ENCODE measurements at places on chromosomes 1 and 21. TPM values are rescaled to one million over a fixed set of nuclear protein-coding genes. Genes with fewer than 3 reads are reported as not detected.

B3GALT2 gene
- 3.2 TPM for total RNA-seq

KCNK1 gene
- total RNA-seq = 18.7 TPM

NUF2 gene
- total RNA-seq = 7.3 TPM

NUAK2 gene
- total RNA-seq = 13.5 TPM

BLZF1 gene
- total RNA-seq = 21.7 TPM

MYOG gene
- not detected for total RNA-seq

NPPB gene
- total RNA-seq = 0.71 TPM

SLAMF7 gene
- total RNA-seq = 0.48 TPM

LCE1D gene
- total RNA-seq = not detected

SH2D2A gene
- 2.2 TPM for total RNA-seq

GRCh38 chr1:153475282-153475681 lies 14.8 kb upstream of the S100A7 start:
- H3K27me3 ChIP-seq = peaks cover 3% of the 10 kb centered on the region
- DNase-seq = no peak
- peaks cover 15% of the 10 kb centered on the region for H3K36me3 ChIP-seq
- H3K4me1 ChIP-seq = peaks cover 21% of the 10 kb centered on the region

- no peak overlapping the region for H3K27ac ChIP-seq
- H3K36me3 ChIP-seq = no peaks in the 10 kb centered on the region
- H3K4me1 ChIP-seq = peaks cover 40% of the 10 kb centered on the region
- no peaks in the 10 kb centered on the region for H3K27me3 ChIP-seq
- no peak for DNase-seq
Measured at GRCh38 chr1:115530407-115530806, 111.4 kb upstream of the VANGL1 start.

DNA sequence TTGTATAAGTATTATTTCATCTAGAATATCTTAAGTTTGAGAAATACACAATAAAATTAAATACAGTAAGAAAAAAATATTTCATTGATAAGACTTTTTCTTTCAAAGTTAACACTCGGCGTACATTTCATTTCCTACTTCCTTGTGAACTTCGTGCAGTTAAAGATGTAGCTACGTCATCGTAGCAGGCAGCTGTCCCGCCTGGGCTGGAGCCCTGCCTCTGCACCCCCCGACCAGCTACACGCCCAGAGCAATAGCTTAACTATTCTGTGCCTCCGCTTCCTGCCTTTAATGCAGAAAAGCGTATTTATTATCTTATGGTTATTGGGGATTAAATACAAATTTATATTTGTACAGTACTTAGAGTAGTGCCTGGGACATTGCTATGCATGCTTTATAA lies 53.5 kb downstream of the CLSTN1 start:
- no peak for DNase-seq
- H3K4me1 ChIP-seq = peaks cover 10% of the 10 kb centered on the region
- H3K4me3 ChIP-seq = no peak overlapping the region

GRCh38 chr1:178126741-178127185 lies 32.9 kb downstream of the RASAL2 start:
- no peaks in the 10 kb centered on the region for H3K27me3 ChIP-seq
- peak overlapping the region; percentile 56 for H3K4me3 ChIP-seq
- DNase-seq = no peak
- peaks cover 6% of the 10 kb centered on the region for H3K36me3 ChIP-seq
- peak overlapping the region; percentile 95 for H3K27ac ChIP-seq

- peaks cover 4% of the 10 kb centered on the region for H3K4me1 ChIP-seq
- no peak overlapping the region for H3K4me3 ChIP-seq
- no peaks in the 10 kb centered on the region for H3K36me3 ChIP-seq
- H3K27ac ChIP-seq = peak overlapping the region; percentile 73
Measured at GRCh38 chr1:244163861-244164510, 112.9 kb downstream of the ZBTB18 start.

DNA sequence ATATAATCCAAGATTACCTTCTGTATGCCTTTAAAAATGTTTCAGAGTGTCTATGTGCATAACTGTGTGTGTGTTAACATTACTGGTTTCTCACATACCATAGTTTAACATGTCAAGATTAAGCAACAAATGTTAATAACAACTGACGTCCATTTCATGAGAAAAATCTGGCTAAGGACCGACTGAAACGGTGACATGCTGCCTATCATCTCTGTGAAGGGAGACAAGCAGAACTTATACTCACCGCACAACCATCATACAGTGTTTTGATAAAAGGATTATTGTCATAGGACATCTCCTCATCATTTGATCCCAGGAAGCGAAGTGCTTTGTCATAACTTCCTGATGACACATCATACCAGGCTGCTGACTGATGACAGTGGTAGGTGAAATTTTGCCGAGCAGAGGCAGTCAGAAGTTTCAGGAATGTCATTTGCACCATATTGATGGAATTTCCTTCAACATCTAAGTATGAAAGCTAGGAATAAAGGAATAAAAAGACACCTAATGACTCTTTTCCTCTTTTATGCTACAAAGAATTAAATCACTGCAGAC lies 228.8 kb downstream of the COL11A1 start:
- peak overlapping the region; percentile 58 for H3K27ac ChIP-seq
- no peaks in the 10 kb centered on the region for H3K4me1 ChIP-seq
- H3K27me3 ChIP-seq = no peaks in the 10 kb centered on the region
- H3K4me3 ChIP-seq = no peak overlapping the region
- no peaks in the 10 kb centered on the region for H3K36me3 ChIP-seq

GRCh38 chr1:51953079-51953478 lies 37.4 kb downstream of the RAB3B start:
- no peaks in the 10 kb centered on the region for H3K4me1 ChIP-seq
- no peaks in the 10 kb centered on the region for H3K36me3 ChIP-seq
- H3K4me3 ChIP-seq = no peak overlapping the region
- H3K27ac ChIP-seq = no peak overlapping the region

GRCh38 chr1:56194701-56195300 lies 384.6 kb downstream of the PLPP3 start:
- no peaks in the 10 kb centered on the region for H3K36me3 ChIP-seq
- H3K27me3 ChIP-seq = no peaks in the 10 kb centered on the region
- H3K4me3 ChIP-seq = no peak overlapping the region
- no peak overlapping the region for H3K27ac ChIP-seq

DNA sequence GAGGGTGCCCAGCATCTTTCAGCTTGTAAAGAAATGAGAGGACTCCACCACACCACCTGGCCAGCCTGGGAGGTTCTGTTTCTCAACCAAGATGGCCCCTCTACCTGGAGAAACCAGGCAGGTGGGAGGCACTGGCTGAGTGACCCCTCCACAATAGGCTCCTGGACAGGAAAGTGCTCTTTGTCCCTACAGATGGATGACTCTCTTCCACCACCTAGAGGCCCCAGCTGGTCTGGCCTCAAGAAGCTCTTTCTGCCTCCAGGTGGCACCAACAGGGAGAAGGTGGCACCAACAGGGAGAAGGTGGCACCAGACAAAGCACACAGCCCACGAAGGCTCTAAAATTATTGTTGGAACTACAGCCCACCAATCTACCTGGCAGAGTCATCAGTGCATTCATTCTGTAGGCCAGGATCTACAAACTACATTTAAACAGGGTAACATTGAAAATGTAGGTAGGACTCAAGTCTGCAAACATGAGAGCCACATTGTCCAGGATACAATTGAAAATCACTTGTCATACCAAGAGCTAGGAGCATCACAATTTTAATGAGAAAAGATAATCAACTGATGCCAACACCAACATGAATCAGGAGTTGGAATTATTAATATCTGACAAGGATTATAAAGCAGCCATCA lies 14.4 kb downstream of the TMPRSS3 start:
- H3K4me3 ChIP-seq = no peak overlapping the region
- H3K4me1 ChIP-seq = peaks cover 4% of the 10 kb centered on the region
- peaks cover 3% of the 10 kb centered on the region for H3K27me3 ChIP-seq
- no peak overlapping the region for H3K27ac ChIP-seq
- no peaks in the 10 kb centered on the region for H3K36me3 ChIP-seq

DNA sequence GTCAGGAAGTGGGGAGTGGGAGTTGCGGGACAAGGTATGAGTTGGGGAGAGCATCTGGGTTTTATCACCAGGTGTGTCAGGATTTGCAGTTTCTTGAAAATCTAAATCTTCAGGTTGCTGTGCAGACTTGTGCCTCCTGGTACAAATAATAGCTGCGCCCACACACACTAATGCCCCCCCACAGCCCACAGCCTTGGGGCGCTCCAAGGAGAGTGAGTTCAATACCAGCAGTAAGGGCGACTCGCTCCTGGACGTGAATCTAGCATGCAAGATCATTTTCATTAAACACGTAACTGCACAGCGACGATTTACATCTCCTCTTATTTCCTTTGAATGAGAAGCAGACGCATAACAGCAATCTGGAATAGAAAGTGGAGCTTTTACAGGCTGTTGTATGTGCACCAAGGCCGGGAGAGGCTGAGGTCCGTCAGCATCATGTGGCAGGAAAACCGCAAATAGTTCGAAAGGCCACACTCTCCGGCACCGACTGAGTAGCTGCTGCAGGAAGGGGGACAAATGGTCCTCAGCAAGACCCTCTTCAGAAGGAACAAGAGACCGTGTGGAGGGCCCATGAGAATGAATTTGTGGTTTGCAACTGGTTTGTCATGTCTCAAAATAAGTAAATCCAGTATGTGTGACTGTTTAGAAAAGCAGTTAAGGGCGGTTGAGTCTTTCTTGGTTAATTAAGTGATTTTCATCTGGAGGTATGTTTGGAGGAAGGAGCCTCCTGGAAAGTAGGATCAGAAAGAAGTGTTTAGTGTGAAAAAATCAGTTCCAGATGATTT lies 439.5 kb downstream of the SMYD3 start:
- no peaks in the 10 kb centered on the region for H3K36me3 ChIP-seq
- H3K27ac ChIP-seq = no peak overlapping the region
- DNase-seq = no peak
- H3K27me3 ChIP-seq = no peaks in the 10 kb centered on the region
- peak overlapping the region; percentile 12 for H3K4me3 ChIP-seq

- H3K4me1 ChIP-seq = peaks cover 23% of the 10 kb centered on the region
- no peak overlapping the region for H3K27ac ChIP-seq
- no peak for DNase-seq
- no peaks in the 10 kb centered on the region for H3K36me3 ChIP-seq
- no peaks in the 10 kb centered on the region for H3K27me3 ChIP-seq
- H3K4me3 ChIP-seq = no peak overlapping the region
Measured at GRCh38 chr1:86938450-86938849, 24.0 kb downstream of the HS2ST1 start.

DNA sequence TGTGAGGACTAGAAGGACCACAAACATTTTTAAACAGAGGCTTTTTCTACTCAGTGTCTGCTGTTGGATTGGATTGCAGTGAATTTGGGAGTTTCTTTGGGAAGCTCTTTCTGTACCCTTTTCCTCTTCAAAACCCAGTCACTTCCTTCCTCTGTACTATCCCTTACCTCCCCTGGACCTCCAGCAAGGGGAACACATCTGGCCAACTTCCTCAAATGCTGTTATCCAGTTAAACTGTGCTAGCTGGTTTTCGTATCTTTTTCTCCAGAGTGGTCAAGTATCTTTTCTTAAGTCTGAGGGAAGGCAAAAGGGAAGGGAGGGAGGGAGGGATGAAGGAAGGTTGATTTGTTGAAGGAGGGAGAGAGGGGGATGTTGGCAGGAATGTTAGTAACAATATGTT lies 99.2 kb upstream of the TNR start:
- H3K27me3 ChIP-seq = peaks cover 35% of the 10 kb centered on the region
- DNase-seq = no peak
- H3K27ac ChIP-seq = no peak overlapping the region
- no peaks in the 10 kb centered on the region for H3K36me3 ChIP-seq

DNA sequence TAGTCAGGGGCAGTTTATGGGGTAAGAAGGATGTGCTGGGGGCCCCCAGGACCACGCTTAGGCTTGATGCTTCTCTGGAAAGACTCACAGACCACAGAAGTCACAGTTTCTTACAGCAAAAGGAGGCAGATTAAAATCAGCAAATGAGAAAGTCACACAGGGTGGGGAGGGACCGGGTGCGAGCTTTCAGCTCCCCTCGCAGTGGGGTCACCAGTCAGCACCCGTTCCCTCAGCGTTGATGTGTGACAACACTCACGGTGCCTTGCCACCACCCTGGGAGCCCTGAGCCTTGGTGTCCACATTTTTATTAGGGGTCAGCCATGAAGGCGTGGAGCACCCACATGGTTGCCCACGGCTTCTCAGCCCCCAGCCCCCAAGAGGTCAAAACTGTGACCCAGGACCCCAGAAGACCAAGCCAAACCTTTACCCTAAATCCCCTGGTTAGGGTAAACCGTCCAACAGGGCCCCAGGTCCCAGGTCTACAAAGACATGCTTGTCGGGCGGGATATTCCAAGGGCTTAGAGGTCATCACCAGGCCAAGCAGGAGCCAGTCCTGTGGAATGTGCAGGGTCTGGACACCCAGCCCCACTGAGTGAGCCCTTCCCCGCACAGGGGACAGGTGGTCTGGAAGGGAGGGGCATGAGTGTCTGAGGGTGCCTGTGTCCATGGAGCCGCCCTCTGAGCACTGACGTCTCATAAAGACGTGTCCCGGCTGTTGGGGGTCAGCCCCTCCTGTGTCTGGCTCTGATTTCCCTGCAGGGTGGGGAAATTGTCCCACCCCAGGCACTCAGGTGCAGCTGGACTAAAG lies 64.5 kb upstream of the ABCG1 start:
- H3K27me3 ChIP-seq = no peaks in the 10 kb centered on the region
- no peak overlapping the region for H3K27ac ChIP-seq
- H3K4me3 ChIP-seq = no peak overlapping the region
- peaks cover 29% of the 10 kb centered on the region for H3K4me1 ChIP-seq

- no peaks in the 10 kb centered on the region for H3K27me3 ChIP-seq
- no peaks in the 10 kb centered on the region for H3K36me3 ChIP-seq
- no peak overlapping the region for H3K27ac ChIP-seq
- no peak for DNase-seq
Measured at GRCh38 chr21:34199121-34199910, 125.9 kb downstream of the MRPS6 start.

GRCh38 chr1:27487966-27488884 lies 1.7 kb downstream of the WASF2 start:
- H3K4me1 ChIP-seq = peaks cover 30% of the 10 kb centered on the region
- H3K4me3 ChIP-seq = peak overlapping the region; percentile 98
- peak overlapping the region; percentile 89 for H3K27ac ChIP-seq
- no peaks in the 10 kb centered on the region for H3K27me3 ChIP-seq

DNA sequence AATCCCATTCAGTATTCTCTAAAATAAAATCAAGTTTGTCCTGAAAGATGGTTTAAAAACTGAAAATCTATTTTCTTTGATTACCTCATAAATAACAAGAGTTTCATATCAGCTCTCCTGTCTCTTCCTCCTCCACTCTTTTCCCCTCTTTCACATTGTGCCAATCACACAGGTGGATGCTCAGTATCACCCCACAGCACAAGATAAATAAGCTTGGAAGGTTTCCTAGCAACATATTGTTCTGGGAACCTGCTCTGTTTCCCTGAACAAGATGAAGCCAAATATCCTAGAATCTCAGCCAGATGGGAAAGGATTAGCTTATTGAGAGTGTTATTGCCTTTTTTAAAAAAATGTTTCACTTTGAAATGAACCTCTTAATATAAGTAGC lies 45.7 kb upstream of the CACYBP start:
- peaks cover 21% of the 10 kb centered on the region for H3K4me1 ChIP-seq
- no peaks in the 10 kb centered on the region for H3K36me3 ChIP-seq
- no peaks in the 10 kb centered on the region for H3K27me3 ChIP-seq

DNA sequence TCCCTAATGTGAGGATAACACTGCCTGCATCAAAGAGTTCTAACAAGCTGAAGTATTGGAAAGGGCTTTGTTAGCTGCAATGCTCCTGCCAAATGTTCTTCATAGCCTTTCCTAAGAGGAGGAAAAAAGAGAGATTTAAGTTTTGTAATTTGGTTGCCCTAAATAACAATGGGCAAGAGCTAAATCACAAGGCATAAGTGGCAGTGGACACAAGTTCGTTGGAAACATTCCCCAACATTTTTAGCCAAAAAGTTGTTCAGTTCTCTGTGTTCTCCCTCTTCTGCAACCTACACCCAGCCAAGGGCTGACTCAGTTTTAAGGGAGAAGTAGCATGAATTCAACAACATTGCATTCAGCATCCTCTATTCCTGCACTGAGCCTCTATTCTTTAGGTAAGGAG lies 2.6 kb upstream of the UQCRHL start:
- no peak for DNase-seq
- no peak overlapping the region for H3K27ac ChIP-seq
- H3K4me3 ChIP-seq = no peak overlapping the region
- no peaks in the 10 kb centered on the region for H3K4me1 ChIP-seq
- no peaks in the 10 kb centered on the region for H3K27me3 ChIP-seq

All from type B pancreatic cell (in vitro differentiated cells).